Frontal cortex (tissue), 4 donors: ENCODE measurements at places on chromosomes 6 and 20. TPM values are rescaled to one million over a fixed set of nuclear protein-coding genes. Genes with fewer than 3 reads are reported as not detected.

- no peak for DNase-seq
Measured at GRCh38 chr6:104603108-104603745, 256.5 kb downstream of the HACE1 start.

DNA sequence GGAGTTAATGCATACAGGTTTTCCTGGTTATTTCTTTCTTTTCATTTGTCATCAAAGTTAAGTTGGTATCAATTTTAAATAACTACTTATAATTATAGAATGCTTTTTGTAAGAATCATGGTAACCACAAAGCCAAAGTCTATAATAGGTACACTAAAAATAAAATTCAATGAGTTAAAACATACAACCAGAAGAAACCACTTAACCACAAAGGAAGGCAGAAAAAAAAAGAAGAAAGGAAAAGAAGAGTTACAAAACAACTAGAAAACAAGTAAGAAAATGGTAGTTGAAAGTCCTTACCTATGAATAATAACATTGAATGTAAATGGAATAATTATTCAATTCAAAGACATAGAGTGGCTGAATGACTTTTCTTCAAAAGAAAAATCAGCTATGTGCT lies 45.6 kb downstream of the THBS2 start:
- DNase-seq = no peak

- DNase-seq = no peak
Measured at GRCh38 chr6:105990151-105990550, 96.0 kb upstream of the PRDM1 start.

DNA sequence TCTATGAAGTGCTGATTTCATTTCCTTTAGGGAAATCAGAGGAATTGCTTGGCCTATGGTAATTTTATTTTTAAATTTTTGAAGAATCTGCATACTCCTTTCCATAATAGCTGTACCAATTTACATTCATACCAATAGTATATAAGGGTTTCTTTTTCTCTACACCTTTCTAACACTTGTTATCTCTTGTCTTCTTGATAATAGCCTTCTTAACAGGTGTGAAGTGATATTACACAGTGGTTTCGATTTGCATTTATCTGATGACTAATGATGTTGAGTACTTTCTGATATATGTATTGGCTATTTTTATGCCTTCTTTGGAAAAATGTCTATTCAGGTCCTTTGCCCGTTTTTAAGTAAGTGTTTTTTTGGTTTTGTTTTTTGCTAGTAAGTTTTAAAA lies 40.8 kb downstream of the SMAP1 start:
- DNase-seq = no peak

The COL11A2 gene
- total RNA-seq = 1.2 TPM

The COL12A1 gene
- total RNA-seq = 22.8 TPM

DNA sequence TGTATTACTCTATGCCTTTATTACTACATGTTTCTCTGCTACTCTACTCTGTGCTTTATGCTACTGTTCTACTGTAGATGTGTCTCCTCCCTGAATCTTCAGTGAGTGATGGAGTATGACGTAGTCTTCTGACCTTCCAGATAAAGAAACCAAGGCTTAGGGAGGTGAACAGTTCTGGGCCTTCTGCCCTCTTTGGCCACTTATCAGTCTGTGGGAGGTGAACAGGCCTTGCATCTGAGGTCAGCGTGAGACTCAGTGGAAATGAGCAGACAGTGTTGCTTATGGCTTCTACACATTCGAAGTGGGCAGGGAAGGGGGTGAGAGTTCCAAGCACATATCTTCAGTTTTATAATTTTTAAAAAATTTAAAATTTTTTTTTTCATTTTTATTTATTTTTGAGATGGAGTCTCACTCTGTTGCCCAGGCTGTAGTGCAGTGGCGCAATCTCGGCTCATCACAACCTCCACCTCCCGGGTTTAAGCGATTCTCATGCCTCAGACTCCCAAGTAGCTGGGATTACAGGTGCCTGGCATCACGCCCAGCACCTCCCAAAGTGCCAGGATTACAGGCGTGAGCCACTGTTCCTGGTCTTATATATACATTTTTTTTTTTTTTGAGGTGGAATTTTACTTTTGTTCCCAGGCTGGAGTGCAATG lies 24.2 kb downstream of the MYBL2 start:
- DNase-seq = no peak

The TINAG gene
- 0.41 TPM for total RNA-seq

DNA sequence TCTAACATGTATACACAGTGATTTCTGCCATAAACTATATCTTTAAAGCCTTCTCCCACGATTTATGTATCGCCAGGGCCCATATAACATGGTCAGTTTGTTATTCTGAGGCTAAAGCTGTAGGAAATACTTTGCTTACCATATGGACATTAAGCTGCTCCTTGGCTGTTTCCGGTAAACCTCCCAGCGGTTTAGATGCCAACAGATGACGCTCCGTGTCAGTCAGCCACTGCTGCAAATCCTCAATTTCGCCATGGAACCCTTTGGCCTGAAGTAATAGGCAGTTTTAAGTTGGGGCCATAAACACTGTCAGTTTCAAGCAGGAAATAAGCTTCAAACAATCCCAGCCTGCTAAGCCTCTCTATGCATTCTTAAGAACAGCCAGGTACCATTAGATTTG lies 145.4 kb downstream of the DST start:
- no peak for DNase-seq

The RCAN2 gene
- total RNA-seq = 15.1 TPM

- no peak for DNase-seq
Measured at GRCh38 chr6:137490961-137491360, 3.2 kb downstream of the OLIG3 start.

GRCh38 chr6:36643977-36644376 lies 34.5 kb upstream of the CDKN1A start:
- DNase-seq = no peak

DNA sequence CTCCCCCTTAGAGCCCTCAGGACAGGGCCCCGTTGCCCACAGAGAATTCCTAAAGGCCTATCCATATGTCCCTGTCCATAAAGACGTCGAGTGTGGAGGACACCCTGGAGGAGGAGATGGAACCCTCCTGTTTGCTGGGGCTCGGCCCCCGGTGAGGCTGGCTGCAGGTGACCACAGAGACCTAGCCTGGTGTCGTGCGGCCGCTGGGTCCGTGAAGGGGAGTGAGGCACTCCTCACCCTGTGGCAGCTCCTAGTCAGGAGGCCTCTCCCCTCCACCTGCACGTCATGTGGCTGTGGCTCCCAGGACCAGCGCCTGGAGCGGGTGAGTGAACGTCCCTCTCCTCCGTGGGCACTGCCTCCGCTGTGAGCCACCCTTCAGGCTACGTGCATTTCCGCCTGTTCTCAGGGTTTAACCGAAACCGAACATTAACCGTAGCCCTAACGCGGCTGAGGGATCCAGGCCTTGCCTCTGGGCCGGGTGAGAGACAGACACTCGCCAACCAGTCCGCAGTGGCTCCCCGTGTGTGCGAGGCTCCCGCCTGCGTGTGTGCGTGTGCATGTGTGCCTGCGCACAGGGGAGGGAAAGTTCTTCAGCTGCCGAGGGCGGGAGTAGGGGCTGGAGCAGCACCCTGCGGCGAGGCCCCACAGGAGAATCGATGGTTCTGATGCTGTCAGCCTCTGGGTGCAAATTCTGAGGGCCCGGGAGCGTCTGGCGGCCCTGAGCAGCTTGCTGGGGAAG lies 5.9 kb upstream of the TCEA2 start:
- no peak for DNase-seq
